Calu3 (cell line): ENCODE measurements at places on chromosomes 5 and 9. TPM values are rescaled to one million over a fixed set of nuclear protein-coding genes. Genes with fewer than 3 reads are reported as not detected.

GRCh38 chr9:31027678-31028077, 1356.8 kb upstream of the ACO1 start:
- DNase-seq: no peak

- DNase-seq: no peak
Observed at GRCh38 chr5:32443145-32443540, 1.4 kb downstream of the ZFR start.

DNA sequence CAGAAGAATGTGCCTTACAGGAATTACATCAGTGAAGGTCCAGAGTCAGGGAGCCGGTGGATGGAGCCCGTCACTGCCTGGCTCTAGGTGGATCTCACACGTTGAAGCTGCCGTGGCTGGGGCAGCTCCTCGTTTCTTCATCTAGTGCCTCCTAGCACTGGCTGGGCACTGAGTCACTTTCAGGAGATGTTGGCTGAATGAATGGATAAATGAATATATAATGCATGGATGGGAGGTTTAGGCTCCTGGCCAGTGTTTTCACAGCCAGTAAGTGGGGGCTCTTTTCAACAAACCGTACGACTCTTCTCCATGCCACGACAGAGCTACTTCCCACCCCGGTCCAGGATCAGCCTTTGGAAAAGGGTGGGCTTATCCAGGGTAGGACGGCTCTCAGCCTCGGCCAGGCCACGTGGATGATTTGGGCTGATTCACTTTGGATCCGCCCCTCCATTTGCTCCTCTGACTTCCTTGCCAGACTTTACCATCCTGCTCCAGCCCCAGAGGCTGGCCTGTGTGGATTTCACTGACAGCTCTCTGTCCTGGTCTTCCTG, 1.3 kb upstream of the SH3PXD2B start:
- no peak for DNase-seq

- DNase-seq: no peak
Observed at GRCh38 chr9:96131825-96132224, 170.2 kb downstream of the HSD17B3 start.

DNA sequence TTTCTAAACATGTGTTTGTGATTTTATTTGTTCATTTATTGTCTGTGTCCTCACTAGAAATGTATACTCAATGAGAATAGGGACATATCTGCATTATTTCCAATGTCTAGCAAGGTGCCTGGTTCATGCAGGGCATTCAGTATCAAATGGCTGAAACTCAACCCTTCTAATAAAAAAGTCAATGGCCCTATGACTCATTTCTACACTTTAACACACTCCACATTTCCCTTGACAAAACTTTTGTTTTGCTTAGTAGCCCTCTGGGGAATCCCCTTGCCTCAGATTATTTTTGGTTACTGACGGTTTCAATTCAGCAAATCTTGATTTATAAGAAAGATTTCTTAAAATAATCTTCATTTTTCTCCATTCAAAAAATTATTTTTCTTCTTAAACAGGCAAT, 206.0 kb upstream of the DMRTA1 start:
- DNase-seq: no peak

The ZNF300 gene
- 9.1 and 11.3 TPM in 2 replicates for total RNA-seq

The DEPDC1B gene
- 63.1 and 80.7 TPM in 2 replicates for total RNA-seq

DNA sequence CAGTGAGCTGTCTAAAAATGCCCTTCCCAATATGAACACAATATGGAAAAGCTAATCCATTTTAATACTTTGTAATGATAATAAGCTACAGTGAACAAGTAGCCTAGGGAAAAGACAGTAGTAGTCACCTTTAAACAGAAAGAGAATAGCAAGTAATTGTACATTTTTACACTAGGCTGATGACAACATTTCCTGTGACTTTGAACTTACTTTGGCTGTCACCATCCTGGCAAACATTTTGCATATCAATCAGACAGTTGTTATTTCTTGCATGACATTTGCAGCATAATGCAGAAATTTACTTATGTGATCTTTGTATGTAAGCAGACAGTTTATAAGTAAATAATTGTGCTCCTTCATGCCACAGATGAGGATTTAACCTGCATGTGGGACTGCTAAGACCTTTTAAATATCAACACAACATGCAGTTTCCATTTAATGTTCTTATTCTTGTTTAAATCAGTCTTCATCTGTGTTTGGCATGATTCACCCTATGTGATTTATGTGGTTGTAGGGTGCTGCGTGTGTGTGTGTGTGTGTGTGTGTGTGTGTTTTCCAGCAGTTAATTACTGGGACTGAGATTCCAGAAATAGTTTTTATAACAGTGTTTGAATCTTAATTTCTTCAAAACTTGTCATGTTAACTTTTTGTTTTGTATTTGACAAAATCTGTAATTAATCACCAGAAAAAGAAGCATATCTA, 997.1 kb upstream of the ARRDC3 start:
- DNase-seq: no peak

The C5 gene
- total RNA-seq: 9.2 and 12.3 TPM in 2 replicates
